ENCODE measurements at places on chromosomes 1 and 21.

- no peak for DNase-seq
These were observed 4.1 kb downstream of the NUDT17 start for GRCh38 chr1:145849356-145850160.

DNA sequence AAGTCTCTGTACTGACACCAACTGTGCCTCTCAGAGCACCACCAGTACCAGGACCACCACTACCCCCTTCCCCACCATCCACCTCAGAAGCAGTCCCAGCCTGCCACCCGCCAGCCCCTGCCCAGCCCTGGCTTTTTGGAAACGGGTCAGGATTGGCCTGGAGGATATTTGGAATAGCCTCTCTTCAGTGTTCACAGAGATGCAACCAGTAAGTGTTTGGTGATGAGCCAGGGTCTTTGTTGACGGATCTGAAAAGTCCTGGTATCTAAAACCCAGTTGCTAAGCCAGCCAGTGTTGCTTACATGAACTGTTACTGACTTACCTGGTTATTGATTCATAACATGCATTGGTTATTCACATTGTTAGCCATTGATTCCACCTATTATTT, 1.1 kb downstream of the C1orf56 start:
- DNase-seq, result no peak

- DNase-seq, result no peak
These were observed 164.3 kb upstream of the ZC3H12A start for GRCh38 chr1:37310064-37310463.

DNA sequence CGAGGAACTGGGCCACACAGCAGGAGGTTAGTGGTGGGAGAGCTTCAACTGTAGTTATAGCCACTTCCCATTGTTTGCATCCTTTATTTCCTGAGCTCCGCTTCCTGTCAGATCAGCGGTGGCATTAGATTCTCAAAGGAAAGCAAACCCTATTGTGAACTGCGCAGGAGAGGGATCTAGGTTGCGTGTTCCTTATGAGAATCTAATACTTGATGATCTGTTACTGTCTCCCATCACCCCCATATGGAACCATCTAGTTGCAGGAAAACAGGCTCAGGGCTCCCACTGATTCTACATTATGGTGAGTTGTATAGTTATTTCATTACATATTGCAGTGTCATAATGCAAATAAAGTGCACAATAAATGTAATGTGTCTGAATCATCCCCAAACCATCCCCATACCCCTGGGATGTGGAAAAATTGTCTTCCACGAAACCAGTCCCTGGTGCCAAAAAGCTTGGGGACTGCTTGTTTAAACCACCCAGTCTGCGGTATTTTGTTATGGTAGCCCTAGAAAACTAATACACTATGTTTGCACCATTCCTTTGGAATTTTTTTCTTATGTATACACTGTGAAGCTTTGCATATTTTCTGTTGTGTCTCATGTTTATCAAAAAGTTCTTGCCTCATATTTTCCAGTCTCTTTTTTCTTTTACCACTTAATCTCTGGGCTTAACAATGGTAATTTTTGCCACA, 136.6 kb upstream of the IVNS1ABP start:
- DNase-seq, result no peak

DNA sequence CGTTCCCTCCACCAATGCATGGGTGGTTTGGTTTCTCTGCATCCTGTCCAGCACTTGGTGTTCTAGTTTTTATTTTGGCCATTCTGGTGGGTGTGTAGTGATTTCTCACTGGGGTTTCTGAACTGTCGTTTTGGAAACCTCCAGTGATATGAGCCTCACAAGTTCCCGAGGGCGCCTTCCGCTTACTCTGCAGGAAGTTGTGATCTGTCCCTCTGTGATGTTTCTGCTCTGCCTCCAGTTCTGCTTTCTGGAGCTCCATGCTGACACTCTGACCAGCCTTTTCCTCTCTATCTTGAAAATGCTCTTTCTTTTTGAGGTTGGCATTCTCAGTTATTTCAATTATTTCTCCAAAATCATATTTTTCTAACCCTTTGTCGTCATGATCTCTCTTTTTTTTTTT, 111.6 kb downstream of the PLD5 start:
- no peak for DNase-seq

Measured in stimulated activated naive CD4-positive, alpha-beta T cell treated with Interleukin-2 at 50 U/mL for 16 hours (primary cell).